ENCODE measurements at places on chromosomes 13 and 19.

- ATAC-seq = no peak
Observed at GRCh38 chr19:5206751-5207075, 133.9 kb downstream of the PTPRS start.

- no peak for ATAC-seq
Observed at GRCh38 chr19:49073514-49074378, 1.2 kb upstream of the KCNA7 start.

DNA sequence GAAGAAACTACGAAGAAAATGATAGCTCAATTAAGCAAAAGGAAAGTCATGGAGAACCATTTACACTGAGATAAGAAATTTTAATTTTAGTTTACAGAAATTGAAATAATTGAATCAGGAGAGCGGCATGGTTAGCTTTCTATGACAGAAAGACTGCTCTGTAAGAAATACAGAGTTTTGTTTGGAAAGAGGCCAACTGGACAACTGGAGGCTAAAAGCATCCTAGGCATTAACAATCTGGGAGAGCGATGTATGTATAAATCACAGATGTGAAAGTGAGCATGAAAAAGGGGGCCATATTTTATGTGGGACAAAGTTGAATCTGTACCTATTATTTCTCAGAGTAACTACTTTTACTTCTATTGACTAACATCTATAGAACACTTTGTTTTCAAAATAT is 1608.8 kb upstream of the PCDH20 start:
- no peak for ATAC-seq

DNA sequence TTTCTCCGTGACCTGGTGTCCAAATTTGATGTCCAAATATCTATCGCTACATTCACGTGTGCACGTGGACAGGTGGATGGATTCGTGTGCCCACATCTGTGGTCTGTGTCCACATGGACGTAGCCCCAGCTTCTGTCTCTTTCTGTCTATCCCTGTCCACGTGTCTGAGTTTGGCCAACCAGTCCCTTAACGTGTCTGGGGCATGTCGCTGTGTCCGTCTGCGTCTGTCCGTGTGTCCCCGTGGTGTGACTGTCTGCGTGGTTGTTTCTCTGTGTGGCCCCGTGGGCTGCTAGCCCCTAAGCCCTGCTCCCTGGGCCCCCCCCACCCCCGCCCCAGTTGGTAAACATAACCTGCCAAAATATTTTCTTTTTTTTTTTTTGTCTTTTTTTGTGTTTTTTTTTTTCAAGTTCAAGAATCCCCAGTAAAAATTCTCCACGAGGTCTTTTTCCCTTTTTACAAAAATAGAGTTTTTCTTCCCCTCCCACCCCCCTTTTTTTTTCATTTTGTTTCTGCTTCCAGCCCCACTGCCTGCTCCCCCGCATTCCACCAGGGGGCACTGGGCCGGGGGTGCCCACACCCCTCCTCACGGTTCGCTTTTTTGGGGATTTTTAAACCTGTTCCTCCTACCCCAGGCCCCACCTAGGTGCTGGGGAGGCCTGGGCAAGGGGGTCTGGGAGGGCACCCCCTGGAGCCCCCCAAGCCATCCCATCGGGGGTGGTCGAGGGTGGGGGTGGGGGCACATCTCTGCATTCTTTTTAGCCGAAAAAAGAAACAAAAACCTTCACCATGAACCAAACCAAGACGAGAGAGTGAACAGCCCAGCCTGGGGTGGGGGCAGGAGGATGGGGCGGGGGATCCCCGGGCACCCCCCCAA is 18.3 kb downstream of the PRKCSH start:
- no peak for ATAC-seq

DNA sequence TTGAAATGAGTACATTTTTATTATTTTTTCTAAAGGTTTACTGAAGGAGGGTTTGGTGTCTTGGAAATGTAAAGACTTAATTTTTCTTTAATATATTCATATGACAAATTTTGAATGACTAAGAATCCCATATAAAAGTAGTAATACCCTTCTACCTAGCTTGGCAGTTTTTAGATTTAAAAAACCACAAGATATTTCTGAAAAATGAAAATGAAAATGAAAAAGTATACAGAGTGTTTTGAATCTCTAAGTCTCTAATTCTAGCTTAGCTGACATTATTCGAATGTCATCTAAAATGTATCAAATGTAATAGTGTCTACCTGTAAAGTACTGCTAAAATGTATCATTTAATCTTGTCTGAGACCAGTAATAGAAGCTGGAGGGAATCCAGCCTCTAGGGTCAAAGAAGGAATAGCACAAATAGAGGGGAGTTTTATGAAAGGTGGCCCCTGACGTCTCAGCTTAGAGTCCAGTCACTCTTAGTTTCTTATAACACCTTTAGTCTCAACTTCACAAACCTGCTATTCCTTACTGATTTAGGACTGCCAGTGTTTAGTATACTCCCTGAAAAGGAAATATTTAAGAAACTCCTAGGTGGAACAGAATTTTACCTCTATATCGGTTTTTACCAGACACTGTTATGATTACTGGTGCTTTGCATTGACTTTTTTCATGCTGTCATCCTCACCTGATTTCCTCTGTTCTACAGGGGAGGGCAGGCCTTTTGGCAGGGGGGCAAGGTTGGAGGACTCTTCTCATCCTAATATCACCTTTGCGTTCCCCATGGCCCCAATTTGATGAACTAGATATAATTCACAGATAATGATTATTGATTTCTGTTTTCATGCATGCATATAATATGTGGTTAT is 16.2 kb upstream of the MIR17HG start:
- ATAC-seq = peak; percentile 87

- no peak for ATAC-seq
Observed at GRCh38 chr19:53521373-53522202, 16.4 kb upstream of the ZNF331 start.

DNA sequence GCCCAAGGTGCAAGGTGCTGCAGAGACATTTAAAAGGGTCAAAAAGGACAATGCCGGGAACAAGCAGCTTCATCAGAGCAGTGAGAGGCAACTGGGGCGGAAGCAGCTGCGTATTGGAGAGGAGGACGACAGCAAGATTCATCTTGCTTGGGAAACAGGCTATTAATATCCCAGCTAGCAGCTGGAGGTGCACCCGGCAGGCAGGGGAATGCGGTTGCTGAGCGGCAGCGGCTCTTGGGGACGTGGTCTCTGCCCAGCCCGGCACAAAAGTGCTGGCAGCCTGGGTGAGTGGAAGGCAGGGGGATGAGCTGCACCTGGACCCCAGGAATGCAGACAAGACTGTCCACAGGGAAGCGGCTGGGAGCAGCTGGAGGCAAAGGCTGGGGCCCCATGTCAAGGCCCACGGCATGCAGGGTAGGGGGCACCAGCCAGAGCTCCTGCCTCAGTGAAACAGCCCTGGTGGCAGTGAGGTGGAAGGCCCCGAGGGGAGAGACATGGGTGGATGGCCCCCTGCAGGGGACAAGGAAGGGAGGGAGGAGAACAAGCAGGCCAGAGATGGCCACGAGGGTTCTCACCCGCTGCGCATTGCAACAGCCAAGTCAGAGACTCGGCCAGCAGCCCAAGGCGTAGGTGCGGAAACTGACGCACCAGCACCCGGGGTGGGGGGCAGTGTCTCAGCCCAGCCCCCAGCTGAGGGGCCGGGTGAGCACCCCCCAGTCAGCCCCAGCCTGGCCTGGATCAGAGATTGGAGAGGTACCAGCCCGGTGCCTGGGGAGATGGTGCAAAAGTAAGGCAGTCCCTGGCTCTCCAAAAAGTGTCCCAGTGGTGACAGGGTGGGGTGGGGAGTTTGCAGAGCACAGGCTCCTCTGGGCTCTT is 34.4 kb downstream of the PEPD start:
- no peak for ATAC-seq

DNA sequence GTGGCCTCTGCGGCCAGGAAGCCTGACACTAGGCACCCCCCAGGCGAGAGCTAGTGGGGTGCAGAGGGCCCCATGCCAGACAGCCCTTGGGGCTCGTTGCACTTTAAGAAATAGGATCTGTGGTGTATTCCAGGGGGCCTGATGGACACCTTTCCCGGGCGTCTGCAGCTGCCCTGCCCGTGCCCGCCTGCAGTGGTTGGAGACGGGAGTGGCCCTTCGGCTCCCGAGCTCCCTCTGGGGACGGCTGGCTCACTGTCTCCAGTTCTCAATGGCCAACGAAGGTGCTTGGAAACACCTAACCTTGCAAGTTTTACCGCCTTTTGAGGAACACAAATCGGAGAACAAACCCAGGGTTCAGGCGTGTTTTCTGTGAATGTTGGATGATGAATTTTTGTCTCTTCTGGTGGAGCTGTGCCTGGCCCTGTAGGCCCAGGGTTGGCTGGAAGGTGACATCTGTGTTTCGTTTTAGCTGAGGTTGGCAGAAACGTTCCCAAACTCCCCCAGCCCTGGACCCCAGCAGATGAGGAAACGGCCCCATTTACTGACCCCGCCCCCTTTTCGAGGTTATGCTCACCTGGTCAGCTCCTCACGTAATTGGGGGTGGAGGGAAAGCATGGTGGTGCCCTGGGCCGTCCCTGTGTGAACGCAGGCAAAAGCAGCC is 17.4 kb upstream of the NPAS1 start:
- no peak for ATAC-seq

GRCh38 chr13:23750383-23751121 is 138.6 kb downstream of the MIPEP start:
- no peak for ATAC-seq

DNA sequence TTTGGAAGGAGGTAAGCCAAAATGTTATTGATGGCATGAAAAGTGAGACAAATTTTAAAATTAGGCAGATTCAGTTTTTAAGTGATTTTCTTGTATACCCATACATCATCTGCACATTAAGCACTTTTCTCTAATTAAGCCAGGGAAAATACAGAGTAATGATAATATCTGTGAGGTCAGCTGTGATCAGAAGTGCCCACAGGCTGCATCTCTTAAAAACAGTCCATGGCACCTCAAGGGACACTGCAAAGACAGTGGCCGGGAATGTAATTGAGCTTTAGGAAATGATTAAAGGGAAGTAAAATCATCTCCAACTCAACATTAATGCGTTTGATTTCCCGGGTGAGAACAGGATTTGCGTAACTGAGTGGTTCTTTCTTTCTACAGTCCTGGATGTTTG is 2.0 kb downstream of the COL4A1 start:
- ATAC-seq = no peak

GRCh38 chr19:38387550-38388348 is at the start of gene GGN:
TSS of gene GGN (minus strand) at chr19:38388034. CDS start at chr19:38387261, 773 bp downstream.
- peak; percentile 76 for ATAC-seq

DNA sequence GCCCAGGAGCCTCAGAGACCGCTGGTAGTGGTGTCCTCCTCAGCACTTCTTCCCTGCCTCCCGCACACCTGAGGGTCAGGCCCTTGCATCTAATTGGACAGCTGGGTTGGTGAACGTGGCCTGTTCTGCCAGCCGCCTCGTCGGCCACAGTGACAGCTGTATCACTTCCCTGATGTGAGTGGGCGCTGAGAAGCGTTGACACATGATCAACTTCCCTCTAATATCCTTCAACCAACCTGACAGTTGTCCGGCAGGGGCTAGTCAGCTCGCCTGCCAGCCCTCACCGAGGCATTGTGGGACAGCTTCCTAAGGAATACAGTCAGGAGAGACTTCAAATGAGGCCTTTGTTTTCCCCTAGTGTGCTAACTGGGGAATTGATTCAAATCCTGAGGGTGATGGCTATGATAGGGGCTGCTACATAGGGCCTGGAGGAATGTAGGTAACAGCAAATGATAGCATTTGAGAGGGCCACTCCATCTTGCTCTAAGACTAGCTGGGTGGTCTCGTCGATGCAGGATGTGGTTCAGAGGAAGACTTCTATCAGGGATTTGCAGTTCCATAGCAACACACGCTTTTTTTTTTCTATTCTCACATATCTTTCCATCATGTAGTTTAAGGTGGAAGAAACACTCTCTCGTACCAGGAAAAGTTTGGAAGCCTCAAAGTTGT is 230.8 kb downstream of the TSHZ3 start:
- no peak for ATAC-seq

DNA sequence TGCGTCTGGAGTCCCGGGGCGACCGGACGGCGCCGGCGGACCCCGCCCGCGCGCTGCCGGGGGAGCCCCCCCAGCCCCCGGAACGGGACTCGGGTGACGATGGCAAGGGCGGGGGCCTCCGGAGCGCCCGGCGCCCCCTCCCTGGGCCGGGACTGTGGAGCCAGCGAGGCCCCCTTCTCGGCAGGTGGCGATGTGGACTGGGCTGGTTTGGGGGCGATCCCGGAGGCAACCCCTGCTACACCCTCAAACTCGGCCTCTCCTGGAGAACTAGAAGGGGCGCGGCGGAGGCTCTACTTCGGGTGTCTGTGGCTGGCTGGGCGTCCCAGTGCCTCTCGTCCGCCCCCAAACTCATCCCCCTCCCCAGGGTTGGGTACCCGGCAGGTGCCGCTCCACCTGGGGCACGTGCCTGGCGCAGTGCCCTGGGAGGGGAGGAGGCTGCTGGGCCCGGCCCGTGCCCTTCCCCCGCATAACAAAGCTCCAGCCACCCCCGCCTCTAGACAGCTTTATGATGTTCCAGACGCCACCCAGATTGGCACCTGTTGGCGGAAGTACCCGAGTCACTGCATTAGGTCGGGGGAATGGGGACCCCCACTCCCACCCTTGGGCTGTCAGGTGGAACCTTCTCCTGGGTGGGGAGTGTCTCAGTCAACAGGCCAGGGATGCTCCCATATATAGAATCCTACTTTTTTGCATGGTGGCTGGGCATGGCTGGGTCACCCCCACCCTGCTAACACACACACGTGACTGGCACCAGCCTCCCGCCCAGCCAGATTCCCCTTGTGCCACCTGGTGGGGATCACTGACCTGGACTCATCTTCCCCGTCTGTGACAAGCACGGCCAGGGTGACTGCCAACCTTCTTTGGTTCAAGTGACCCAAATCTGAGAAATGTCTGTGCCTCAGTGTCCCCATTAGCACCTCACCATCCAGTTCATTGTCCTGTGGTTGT is 722 bp downstream of the PKN1 start:
- ATAC-seq = peak; percentile 48

GRCh38 chr19:4425537-4425936 is 23.1 kb downstream of the CHAF1A start:
- no peak for ATAC-seq

- no peak for ATAC-seq
Observed at GRCh38 chr13:102825921-102826706, 19.7 kb upstream of the ERCC5 start.

DNA sequence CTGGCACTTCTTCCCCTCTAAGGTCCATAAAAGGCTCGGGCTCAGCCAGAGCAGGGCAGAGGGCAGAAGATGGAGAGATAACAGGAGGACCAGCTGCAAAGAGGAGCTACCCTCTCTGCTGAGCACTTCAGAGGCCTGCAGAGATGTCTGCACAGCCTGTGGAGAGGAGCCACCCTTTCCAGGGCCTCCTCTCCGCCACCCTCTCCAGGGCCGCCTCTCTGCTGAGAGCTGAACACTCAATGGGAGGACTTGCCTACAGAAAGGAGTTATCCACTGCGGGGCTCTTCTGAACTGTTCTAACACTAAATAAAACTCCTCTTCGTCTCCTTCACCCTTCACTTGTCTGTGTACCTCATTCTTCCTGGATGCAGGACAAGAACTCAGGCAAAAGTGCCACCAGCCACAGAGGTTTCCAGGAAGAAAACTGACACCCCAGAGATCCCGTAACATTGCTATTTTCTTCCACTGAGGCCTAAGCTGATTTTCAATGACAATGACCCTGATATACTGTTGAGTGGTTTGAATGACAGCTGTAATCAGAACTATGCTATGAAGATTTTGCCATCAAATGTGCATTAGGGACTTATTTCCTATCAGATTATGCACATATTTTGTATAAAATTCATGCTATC is 16.2 kb upstream of the TSC22D1 start:
- ATAC-seq = no peak
